Progenitor cell of endocrine pancreas (in vitro differentiated cells): ENCODE measurements at places on chromosomes 12 and 14. TPM values are rescaled to one million over a fixed set of nuclear protein-coding genes. Genes with fewer than 3 reads are reported as not detected.

GRCh38 chr12:53816360-53817020, 64.7 kb upstream of the CISTR start:
- no peak for DNase-seq

GRCh38 chr14:75434138-75434889, 6.5 kb downstream of the JDP2 start:
- DNase-seq = no peak

DNA sequence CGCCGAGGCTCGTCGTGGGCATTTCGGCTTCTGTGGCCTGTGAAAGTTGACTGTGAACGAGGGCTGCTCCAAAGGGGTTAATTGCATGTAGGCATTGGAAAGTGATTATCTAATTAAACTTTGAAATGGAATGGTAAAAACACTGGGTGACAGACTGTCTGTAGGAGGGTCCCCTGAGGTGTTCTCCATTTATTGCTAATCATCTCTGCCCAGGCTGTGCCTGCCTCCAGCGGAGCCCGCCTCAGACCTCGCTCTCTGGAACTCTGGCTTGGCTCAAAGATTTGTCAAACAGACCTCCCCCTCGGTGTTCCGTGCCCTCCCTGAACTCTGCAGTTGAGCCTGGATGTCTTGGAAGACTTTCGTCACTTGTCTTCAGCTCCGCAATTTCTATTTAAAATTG, 50.2 kb upstream of the VRK1 start:
- no peak for DNase-seq

GRCh38 chr12:66144791-66145754, 14.5 kb upstream of the LLPH start:
- DNase-seq = no peak

GRCh38 chr12:119068129-119068856, 87.0 kb downstream of the SRRM4 start:
- no peak for DNase-seq

DNA sequence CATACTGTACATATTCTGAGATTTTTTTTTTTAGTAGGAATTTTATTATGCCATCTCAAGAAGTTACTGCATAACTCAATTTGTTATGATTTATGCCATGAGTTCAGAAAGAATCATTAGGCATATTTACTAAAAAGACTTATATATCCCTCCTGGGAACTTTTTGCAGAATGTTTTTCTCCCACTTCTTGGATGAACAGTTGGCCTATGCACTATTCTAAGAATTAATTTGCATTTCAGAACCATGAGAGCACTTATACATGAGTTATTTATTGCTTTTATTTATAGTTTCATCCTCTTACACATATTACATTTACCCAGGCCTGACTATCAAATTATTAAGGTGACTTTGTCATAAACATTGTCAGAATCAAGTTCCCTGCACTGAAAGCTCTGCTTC, 6.3 kb upstream of the LRIG3 start:
- no peak for DNase-seq

- no peak for DNase-seq
Measured at GRCh38 chr14:64060199-64060545, 207.4 kb downstream of the SYNE2 start.

The SERPINA10 gene
- total RNA-seq = 2.6 and 3.2 TPM in 2 replicates

The CCDC60 gene
- 17.6 and 23.4 TPM in 2 replicates for total RNA-seq

DNA sequence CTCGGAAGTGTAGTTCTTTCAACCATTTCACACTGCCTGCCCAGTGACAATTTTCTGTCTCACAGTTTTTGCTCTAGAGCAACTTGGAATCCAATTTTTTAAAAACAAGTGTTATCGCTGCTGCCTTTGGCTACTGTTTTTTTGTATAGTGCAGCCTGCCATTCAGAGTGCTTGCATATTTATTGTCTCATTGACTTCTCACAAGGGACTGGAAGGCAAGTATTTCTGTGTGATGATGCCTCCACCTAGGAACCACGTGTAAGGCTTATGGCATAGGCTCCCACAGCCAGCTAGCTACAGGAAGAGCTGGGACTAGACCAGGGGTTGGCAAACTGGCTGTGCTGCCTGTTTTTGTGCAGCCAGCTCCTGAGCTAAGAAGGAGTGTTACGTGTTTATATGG, 903 bp downstream of the PARPBP start:
- DNase-seq = no peak

DNA sequence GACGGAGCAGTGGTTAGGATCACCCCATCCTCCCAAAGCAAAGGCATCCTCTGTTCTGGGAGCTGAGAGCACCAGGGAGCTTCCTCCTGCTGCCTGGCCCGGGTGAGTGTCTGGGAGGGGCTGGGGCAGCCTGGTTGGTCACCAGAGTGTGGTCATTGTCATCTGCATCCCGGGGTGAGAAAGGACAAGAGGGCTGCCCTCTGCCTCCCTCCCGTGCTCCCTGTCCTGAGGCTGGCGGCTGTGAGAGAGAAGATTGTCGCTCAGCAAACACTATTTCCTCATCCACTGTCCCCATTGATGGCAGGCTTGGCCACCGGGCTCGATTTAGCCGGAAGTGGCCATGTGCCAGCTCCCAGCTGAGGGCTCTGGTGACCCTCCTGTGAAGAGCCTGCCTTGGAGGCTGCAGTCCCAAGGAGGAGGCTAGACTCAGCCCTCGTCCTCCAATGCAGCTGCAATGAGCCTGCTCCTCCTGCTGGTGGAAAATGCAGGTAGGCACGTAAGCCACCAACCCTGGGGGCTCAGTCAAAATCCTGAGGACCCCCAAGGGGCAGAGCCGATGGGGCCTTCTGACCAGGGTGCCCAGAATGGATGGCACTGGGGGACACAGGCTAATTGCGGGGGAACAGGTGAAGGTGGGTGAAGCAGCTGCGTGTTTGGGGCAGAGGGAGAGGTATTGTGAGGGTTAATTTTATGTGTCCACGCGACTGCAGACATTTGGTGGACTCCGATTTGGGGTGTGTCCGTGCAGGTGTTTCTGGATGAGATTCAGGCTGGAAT, 155.7 kb downstream of the KIF26A start:
- no peak for DNase-seq

The NYNRIN gene
- total RNA-seq = 38.3 and 40.0 TPM in 2 replicates

GRCh38 chr14:99961826-99962518, 103.2 kb upstream of the EVL start:
- no peak for DNase-seq

DNA sequence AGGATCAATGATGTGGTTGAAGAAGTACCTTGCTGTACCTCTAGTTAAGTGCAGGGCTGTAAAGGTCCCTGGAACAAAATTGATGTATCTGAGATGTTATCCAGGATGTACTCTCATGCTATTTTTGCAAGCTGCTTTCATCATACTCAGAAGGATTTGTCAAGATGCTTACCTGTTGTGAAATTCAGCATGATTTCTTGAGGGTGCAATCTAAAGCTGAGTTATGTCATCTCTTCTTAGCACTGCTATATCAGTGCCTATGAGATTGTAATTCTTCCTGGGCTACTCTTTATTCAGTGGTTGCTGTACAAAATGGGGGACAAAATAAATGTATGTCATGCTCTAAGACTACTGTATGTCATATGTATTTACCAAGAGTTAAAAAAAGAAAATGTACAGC, 340.7 kb upstream of the LMO3 start:
- no peak for DNase-seq

- no peak for DNase-seq
Measured at GRCh38 chr14:93970585-93970964, 5.8 kb downstream of the ASB2 start.

DNA sequence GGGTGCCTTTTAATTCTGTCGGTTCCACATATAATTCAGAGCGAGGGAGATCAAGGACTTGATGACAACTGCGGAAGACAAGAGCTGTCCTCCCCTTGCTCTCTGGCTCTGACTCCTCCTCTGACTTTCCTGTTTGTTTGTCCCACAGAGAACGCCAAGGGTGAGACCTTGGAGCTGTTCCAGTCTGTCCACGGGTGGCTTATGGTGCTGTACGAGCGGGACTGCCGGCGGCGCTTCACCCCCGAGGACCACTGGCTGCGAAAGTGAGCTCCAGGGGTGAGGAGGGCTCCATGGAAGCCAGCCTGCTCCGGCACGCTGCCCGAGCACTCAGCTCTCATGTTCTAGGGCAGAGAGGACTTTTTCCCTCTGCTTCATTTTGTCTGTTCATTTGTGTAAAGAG, 32.8 kb downstream of the UBE3B start:
- no peak for DNase-seq

The TSHR gene
- total RNA-seq = 0.24 TPM in 1 of 2 replicates, not detected in the other

The PRDM4 gene
- 30.5 and 34.0 TPM in 2 replicates for total RNA-seq

DNA sequence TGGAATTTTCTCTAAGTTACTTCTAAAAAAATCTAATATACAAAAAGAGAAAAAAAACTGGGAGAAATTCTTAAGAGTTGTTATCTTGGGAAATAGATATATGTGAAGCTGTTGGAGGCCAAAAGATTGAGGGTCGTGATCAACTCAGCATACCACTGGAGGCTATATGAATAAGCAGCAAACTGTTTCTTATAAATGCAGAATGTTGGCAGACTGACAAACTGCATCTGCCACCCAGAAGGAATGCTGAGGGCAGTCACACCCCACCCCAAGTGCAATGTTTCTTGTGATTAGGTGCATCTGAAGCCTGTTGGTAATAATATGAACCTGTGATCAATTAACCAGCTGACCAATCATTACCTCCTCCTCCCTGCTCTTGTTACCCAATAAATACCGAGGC, 818.6 kb upstream of the MGAT4C start:
- DNase-seq = no peak

- no peak for DNase-seq
Measured at GRCh38 chr14:22689199-22689598, 45.0 kb upstream of the OR6J1 start.

DNA sequence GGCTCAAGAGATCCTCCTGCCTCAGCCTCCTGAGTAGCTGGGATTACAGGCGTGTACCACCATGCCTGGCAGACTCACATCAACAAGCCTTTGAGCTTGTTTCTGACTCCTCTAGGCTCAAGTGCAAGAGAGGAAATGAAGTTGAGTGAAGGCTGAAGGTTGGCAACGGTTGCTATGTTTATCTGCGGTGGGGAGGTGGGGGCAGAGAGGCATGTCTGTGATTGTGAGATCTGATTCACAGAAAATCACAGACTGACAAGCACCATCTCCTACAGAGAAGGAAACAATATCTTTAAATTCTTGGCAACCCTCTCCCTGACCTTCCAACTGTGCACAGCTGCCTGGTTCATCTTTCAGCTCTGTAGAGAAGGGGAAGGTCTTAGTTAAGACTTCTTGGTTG, 22.1 kb upstream of the NINJ2 start:
- no peak for DNase-seq

- no peak for DNase-seq
Measured at GRCh38 chr12:11564984-11565651, 84.4 kb upstream of the ETV6 start.

- no peak for DNase-seq
Measured at GRCh38 chr14:24875203-24875838, 174.6 kb downstream of the STXBP6 start.
